NCI-H460 (cell line): ENCODE measurements at places on chromosomes 1 and 21.

DNA sequence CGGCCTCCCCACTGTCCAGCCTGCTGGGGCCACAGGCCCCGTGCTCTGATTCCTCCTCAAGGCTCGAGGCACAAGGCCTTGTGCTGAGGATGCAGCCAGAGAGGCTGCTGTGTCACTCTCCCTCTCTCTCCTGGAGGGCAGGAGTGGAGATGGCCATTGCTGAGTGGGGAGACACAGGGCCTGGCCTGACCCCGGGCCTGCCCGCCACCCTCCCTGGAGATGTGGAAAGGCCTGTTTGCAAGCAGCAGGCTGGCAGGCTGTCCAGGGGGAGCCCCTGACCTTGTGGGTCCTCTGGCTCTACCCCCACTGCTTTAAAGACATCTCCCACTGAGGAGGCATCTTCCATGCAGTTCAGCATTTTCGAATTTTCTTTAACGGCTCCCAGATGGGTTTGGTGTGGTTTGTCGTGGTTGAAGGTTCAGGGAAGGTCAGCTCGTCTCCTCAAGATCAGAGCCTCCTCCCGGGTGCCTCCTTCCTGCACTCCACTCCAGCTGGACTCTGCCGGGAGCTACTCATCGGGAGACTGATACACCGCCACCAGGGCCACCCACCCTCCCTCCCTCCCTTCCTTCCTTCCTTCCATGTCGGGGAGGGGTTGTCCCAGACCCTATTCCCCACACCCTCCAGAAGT, 69.1 kb downstream of the SPSB1 start:
- DNase-seq: no peak

DNA sequence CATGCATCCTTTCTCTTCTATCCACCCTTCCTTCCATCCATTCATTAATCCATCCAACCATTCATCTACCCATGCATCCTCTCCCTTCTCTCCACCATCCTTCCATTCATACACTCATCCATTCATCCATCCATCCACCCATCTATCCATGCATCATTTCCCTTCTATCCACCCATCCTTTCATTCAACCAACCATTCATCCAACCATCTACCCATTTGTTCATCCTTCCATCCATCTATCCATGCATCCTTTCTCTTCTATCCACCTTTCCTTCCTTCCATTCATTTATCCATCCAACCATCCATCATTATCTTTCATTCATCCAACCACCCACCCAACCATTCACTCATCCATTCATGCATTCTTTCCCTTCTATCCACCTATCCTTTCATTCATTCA, 188.4 kb downstream of the NPHP4 start:
- no peak for DNase-seq

GRCh38 chr1:6435129-6435528, 10.6 kb downstream of the ESPN start:
- DNase-seq: no peak

- DNase-seq: no peak
Measured at GRCh38 chr1:209643285-209644020, 8.8 kb downstream of the LAMB3 start.

DNA sequence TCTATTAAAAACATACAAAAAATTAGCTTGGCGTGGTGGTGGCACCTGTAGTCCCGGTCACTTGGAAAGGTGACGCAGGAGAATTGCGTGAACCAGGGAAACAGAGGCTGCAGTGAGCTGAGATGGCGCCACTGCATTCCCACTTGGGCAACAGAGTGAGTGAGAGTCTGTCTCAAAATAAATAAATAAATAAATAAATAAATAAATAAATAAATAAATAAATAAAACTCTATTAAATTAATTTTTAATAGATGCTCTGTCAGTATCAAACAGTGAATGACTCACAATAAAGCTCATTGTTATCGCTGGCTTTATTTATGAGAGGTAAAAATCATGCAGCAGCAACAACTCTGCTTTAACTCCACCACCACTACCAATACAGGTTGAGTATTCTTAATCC, 72.8 kb downstream of the ABL2 start:
- DNase-seq: no peak

- no peak for DNase-seq
Measured at GRCh38 chr1:55400508-55400907, 185.3 kb upstream of the USP24 start.

DNA sequence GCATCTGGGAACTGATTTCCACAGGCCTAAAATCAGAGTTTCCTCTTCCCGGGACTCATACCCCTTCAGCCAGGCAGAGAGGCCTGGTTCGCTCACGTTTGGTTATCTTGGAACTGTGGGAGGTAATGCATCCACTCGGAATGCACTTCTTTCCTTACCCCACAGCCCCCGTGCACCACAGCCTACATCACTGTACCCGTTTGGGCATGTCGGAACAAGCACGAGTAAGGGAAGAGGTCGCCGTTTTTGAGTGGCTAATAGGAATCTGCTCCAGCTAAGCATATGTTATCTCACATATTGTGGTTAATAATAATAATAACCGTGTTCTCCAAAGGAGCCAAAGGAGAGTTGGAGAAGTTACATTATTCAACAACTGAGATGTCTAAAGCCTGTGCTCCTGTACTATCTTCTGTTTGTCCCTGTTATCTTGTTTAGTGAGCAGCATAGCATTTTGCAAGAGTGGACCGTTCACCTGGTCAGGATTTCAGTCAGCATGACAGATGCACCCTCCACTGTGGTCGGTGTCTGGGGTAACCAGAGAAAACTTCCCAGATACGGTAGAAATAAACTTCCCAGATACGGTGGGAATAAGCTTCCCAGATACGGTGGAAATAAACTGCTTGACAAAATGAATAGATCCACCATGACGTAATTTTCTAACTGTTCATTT, 198.6 kb downstream of the SDCCAG8 start:
- DNase-seq: no peak

GRCh38 chr1:39825432-39825941, 36.8 kb upstream of the BMP8B start:
- DNase-seq: no peak

DNA sequence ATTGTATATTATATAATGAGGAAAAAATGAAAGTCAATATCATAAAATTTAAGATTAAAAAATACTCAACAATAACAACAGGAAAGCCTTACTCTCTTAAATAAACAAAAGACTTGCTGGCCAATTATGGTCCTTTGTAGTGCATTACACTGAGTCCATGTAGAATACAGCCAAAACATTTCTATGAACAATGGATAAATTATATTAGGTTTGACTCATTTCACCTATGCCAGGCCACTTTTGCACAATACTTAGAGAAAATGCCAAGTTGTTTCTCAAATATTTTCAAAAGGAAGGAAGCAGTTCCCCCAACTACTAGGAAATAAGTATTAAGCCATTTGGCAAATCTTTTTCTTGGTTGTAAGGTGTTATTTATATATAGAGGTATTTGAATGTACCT, 19.8 kb upstream of the UCK2 start:
- no peak for DNase-seq

GRCh38 chr1:156502391-156502893, 1.9 kb upstream of the MEF2D start:
- no peak for DNase-seq

DNA sequence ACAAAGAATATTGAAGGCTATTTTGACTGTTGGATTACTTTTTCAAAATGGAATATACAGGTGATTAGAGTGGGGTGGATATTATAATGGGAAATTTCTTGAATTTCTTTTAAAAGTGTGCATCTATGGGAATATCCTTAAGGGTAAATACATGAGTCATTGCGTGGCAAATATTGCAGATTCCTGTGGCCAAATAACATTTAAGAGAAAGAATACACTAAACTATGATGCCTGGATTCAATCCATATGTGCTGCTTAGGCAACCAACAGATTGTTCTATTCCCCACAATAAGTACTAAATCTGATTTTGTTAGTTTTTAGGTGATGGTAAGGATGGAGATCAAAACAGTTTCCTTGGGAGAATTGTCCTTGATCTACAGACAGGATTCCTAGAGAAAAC, 119.5 kb downstream of the HMCN1 start:
- no peak for DNase-seq

GRCh38 chr1:30085811-30086770, 637.3 kb downstream of the MATN1 start:
- DNase-seq: no peak

- no peak for DNase-seq
Measured at GRCh38 chr1:236297161-236297560, 15.4 kb upstream of the ERO1B start.

- no peak for DNase-seq
Measured at GRCh38 chr1:89710498-89711139, 77.7 kb downstream of the LRRC8C start.

DNA sequence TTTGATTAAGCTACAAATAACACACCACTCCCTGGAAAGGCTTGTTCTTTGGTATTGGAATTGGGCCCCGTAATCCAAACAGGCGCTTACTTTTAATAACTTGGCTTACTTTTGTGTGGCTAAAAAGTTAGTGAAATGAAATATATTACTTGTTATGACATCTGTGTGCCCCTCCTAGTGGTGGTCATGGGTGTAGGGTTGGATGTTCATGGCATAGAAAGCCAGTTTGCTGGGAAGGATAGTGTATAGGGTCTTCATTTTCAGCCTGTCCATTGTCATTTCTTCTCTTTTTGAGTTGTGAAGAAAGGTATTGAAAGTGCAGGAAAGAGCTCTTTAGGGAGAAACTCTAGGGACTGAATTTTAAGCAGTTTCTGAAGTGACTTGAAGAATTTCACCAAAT, 5.9 kb downstream of the CDC14A start:
- DNase-seq: no peak

DNA sequence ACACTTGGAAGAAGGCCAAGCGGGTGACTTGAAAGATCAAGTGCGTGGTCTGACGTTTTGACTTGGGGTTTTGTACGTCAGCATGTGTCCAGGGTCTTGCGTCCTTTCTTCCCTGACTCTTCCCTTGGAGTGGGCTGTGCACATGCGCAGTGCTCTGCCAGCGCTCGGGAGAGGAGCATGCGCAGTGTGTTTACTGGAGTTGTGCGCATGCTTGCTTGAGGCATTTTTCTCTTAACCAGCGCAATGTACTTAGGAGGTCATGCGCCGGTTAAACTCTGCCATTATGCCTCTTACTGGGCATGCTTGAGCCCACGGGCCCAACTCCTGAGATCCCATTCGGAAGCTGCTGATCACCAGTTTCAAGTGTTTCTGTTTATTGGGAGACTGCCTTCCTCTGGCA, 242.5 kb upstream of the AJAP1 start:
- no peak for DNase-seq

DNA sequence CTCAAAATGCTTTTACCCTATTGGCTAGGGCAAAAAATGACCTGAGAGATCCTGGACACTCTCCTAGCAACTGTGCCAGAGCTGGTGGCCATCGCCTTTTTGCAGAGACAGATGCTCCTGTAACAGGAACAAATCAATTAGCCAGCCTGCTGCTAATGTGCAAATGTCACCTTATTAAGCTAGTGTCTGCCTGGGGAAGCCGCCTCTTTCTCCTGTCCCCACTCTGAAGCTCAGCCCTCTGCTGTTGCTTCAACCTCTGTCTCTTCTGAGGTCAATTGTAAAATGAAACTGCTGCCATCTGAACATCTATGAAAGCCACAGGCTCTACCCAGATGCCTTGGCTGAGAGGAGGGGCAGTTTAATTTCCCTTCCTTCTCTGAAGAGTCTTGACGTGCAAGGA, 85.5 kb upstream of the CACNA1E start:
- no peak for DNase-seq

- peak; percentile 82 for DNase-seq
Measured at GRCh38 chr1:152347116-152347728, 12.6 kb downstream of the FLG2 start.
